Lower lobe of right lung (tissue), 2 donors: ENCODE measurements at places on chromosomes 7 and 10.
A peak's percentile ranks its signal among the peaks of the same experiment; 100 is the strongest.

- DNase-seq = no peak
Observed at GRCh38 chr10:50523357-50523756, 100.4 kb downstream of the SGMS1 start.

DNA sequence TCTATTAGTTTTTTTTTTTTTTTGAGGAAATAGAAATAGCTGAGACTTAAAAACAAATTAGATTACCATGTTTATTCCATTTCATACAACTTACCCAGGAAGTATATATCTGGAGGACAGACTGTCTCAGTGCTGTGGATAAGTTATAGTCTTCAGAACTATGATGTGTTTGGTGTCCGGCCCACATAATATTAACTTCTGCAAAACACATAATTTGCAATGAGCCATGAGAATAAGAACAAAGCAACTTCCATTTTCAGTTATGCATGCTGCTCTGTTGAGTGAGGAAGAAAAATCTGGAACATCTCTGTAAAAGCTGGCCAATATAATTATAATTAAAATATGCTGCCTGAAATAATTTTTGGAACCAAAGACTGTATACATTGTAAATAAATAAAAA is 130.9 kb downstream of the AGMO start:
- no peak for DNase-seq

DNA sequence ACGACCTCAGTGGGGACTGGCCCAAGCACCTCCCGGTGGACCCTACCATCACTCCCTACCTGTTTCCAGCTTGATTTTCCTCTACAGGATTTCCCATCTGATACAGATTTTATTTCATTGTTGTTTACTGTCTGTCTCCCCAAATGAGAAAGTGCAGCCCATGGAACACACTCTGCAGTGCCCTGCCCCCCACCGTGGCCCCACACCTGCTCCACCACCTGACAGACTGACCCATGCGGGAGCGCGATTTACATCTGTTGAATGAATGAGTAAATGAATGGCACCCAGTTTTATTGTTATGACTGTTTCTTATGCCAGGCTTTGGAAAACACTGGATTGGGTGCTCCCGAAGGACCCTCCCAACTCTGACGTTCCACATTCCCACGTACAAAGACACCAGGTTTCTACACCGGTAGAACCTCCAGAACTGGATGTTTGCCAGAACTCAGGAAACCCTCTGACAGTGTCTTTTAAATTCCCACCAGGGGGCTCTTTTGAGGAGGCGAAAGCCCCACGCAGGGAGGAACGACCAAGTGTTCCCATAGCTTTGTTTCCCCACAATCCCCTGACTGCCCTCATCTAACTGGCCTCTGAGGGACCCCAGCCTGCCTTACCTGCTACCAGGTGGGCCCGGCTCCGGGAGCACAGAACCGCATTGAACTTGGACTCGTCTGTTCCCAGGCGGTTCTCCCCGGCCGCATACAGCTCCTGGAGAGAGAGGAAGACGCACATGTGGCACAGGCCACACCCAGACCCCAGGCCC is 29.0 kb downstream of the PLAC9 start:
- no peak for DNase-seq

GRCh38 chr7:26897928-26898327 is 33.5 kb upstream of the SKAP2 start:
- no peak for DNase-seq

DNA sequence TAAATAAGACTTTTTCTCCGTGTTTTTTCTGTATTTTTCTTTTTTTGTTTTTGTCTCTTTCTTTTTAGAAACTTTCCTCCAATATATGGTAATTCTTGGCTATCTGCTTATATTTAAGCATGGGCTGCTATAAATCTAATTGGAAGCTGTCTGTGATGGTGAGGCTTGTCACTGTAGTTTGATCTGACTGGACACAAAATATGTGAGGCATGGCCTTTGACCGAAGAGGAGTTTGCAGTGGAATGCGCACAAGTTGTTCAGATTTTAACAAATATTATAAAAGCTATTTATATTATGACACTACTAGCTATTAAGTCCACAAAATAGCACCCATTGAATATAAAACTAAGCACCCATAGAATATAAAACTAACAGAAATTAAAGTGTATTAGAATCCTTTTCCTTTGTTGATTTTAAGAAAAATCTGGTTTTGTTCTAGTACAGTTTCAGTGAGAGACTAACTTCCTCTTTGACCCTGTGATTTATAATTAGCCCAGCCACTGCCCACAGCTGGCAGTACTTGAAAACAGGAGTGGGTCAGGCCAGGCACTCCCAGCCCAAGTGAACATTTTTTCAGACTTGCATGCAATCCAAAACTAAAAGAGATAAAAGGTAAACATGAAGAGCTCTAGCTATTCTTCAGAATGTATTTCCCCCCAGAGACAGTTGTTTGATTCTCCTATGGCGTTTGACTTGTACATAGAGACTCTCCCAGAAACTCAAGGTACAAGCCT is 69.9 kb upstream of the FGL2 start:
- peak; percentile 50 for DNase-seq

DNA sequence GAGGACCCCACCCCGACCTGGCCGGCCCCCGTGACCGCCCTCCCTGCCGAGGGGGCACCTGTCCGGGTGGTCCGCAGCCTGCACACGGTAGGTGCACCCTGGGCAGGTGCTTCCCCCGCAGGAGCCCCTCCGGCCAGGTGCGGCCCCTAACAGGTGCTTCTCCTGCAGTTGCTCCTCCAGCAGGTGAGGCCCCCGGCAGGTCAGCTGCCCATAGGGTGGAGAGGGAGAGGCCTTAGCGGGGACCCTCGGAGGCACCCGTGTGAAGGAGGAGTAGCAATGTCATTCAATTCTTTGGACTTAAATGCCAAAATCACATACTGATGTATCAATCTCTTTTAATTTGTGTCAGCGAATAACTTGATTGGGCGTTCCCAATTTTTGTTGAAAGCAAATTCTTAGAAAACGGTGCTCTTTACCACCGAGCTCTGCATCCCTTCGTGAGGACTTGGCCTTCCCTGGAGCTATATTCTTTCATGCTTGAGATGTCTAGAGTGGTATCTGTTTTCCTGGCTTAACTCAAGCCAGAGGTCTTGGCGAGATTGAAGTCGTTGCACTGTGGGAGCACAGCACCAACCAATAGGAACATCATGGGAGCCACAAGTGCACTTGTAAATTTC is 738 bp upstream of the NCAPG2 start:
- DNase-seq = no peak

GRCh38 chr7:21076054-21076453 is 289.4 kb upstream of the SP8 start:
- DNase-seq = no peak

- no peak for DNase-seq
Observed at GRCh38 chr10:103280506-103280905, 3.6 kb downstream of the INA start.

DNA sequence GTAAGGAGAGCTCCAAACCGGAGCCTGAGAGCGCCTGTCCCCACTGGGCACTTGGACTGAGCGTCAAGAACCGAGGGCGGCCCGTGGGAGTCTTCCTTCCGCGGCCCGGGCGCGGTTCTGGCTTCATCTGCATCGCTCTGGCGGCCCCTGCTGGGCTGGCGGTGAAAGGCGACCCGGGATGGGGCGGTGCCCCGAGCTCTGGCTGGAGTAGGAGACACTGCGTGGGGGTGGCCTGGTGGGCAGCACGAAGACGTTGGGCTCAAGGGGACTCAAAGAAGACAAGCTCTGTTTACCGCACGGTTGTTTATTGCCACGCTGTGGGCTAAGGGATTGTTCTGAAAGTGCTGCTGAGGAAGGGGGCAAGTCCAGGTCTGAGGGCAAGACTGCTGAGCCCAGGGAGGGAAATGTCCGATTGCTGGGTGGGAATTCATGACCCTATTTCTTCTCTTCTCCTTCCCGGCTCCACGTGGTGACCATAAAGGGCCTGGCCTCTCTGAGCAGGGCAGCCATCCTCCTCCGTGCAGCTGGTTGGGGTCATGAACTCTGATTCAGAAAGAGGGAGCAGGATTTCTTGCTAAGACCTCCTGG is 29.8 kb downstream of the PLAU start:
- DNase-seq = peak; percentile 92

DNA sequence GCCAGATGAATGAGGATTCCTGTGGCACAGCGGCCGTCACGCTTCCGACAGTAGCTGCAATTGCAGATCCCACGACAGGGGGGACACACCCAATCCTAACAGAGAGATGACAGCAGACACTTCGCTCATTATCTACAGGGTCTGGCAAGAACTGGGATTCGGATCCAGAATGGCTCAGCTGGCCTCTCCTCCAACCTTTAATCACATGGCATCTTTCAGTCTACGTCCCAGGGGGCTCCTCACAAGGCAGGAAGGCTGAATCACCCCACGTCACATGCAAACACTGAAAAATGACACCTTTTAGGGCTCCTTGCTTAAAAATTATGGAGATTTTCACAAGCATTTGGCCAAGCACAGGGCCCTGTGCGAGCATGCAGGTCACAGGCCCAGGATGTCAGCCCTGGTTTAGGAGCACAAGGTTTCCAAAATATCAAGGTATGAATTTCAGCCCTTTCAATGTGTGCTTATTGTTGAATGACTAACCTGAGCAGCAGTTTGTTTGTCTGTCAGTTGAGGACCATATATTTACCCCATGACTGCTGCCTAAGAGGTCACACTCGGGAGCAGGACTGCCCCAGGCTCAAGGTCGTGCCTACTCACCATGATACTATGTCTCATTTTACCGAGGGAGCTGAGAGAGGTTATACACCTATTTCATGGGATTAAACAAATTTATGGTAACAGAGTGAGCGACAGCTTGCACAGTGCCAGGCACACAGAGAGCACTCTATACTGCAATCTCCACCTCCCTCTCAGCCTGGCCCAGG is 42.5 kb downstream of the CDCA7L start:
- DNase-seq = no peak

- no peak for DNase-seq
Observed at GRCh38 chr7:67636348-67637022, 639.9 kb downstream of the TYW1 start.

- DNase-seq = no peak
Observed at GRCh38 chr7:92645114-92646061, 55.2 kb upstream of the FAM133B start.

GRCh38 chr10:117363028-117363427 is 12.2 kb downstream of the PDZD8 start:
- DNase-seq = no peak

DNA sequence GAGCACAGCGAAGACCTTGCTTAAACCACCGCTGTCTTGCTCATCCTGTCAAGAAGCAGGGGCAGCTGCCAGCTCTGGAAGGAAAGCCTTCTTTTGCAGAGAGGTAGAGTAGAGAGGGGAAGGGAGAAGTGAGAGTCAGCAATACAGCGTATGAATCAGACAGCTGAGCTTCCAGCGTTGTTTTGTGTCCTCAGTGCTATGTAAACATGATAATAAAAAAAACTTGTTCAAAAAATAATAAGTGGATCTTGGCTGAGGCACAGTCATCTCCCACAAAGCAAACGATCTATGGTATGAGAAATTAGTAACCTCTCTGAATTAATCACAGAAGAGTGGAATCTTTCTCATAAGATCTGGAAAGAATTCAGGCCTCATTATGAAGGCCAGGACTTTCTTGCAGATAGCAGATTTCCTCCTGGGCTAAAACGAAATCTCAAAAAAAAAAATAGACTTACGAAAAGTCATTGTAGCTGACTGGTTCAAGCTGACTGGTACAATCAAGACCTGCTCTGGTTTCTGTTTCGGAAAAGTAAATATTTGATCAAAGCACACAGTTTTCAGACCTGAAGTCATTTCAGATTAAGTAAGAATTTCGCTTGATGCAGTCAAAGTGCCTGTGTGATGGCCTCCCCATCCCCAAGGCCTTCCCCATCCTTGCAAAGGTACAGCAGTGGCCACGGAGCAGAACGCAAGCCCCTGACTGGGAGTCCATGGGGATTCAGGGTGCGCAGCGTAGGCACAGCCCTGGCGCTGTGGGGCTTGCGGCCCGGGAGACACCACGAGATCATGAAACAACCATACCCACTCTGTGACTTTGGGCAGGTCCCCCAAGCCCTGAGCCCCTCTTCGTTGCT is 29.4 kb downstream of the CHST15 start:
- no peak for DNase-seq

DNA sequence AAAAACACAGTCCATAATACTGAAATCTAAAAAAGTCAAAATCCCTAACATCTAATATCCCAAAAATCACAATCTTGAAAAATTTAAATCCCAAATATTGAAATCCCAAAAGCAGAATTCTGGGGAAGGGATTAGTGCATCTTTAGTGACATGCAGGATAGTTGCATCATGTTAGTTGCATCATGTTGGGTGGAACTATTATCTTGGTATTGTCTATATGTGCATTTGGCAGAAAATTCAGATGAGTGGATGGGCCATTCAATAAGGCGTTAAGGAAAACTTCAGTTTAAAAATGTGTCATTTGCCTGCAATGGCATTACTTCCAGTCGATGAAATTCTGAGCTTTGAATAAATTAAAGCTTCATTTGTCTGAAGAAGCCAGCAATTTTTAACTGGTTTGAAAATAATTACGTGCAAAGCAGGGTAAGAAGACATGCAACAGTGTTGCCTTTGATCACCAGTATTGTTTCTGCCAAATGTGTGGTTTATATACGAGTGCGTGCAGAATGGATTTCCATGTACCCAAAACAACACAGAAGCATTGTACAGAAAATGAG is 221.4 kb upstream of the NFE2L3 start:
- DNase-seq = no peak

GRCh38 chr10:129514568-129515451 is 47.8 kb downstream of the MGMT start:
- DNase-seq = no peak

GRCh38 chr10:71156436-71156835 is 55.9 kb upstream of the UNC5B start:
- no peak for DNase-seq

DNA sequence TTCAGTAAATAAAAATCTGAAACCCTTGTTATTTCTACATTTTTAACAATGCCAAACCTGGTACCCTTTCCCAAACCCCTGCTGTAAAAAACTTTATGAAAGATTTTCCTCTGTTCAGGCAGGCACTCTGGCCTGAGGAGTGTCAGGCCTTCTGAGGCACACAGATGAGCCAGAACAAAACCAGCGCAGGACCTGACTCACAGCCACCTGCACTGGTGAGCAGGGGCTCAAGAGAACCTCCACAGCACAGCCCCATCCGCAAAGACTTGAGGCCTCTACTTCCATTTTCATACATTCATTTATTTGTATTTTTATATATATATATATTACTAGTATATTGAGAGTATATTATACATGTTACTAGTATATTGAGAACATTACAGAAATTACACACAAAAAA is 49.4 kb downstream of the COBL start:
- DNase-seq = no peak

GRCh38 chr7:129529643-129530042 is 27.3 kb downstream of the SMKR1 start:
- no peak for DNase-seq

GRCh38 chr7:55260676-55261385 is 104.3 kb upstream of the LANCL2 start:
- no peak for DNase-seq

DNA sequence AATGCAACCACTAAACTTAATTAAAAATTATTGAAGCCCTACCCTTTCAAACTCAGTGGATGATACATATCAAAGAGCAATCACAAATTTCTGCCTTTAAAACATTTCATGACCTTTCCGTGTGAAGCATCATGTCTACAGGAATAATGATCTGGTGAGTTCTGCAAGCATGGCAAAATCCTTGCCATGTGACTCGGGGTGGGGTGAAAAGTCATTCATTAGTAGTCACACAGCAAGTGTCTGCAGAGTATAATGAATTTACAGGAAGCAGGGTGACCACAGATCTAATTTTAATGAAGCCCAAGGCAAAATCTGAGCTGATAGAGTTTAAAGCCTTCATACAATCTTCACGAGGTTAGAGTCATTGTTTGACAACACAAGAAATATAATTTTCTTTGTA is 351.9 kb downstream of the THSD7A start:
- no peak for DNase-seq

GRCh38 chr10:96863922-96864543 is 31.9 kb downstream of the LCOR start:
- DNase-seq = no peak

GRCh38 chr7:158782761-158783401 is 46.4 kb downstream of the ESYT2 start:
- DNase-seq = peak; percentile 54
